Amniotic stem cell (primary cell): ENCODE measurements at places on chromosomes 16 and 17.
A peak's percentile ranks its signal among the peaks of the same experiment; 100 is the strongest.

- no peak for DNase-seq
Measured at GRCh38 chr16:67673712-67674580, 7.3 kb downstream of the C16orf86 start.

GRCh38 chr17:50219939-50220465 is 18.6 kb upstream of the COL1A1 start:
- DNase-seq, result no peak

- no peak for DNase-seq
Measured at GRCh38 chr16:54006693-54007092, 279.9 kb downstream of the IRX3 start.

GRCh38 chr17:35254107-35254773 is 11.4 kb downstream of the SLFN5 start:
- peak; percentile 93 for DNase-seq

DNA sequence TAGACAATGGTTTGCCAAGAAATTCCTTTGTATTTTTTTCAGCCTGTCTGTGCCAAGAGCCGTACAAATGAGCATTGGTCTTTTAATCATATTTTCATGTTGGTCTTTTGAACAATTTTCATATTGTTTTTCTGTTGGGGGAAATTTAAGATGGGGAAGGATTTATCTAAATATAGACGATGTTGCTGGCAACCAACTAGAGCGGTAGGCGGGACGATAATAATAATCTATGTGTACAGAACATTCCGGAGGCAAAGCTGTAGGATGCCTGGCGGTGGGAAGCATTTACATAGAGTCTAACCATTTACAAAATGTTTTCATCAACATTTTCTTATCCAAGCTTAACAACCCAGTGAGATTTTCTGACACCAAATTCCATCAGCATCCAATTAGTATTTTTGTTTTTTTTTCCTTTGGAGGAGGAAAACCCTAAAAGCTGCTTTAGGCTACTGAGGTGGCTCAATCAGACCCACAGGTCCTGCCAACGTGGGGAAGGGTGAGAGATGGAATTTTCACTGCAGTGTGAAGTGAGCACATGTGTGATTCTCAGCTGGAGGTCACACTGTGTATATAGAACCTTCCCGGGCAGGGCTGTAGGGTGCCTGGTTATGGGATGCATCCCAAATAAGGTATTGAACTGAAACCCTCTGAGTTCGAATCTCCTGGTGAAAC is 11.7 kb upstream of the SEC14L1 start:
- no peak for DNase-seq
